ENCODE measurements at places on chromosomes 16 and 17.

GRCh38 chr17:7716901-7717755 is at the start of gene DNAH2:
TSS of gene DNAH2 (plus strand) at chr17:7717744. CDS start at chr17:7719735, 1,991 bp downstream.
- no peak for DNase-seq

DNA sequence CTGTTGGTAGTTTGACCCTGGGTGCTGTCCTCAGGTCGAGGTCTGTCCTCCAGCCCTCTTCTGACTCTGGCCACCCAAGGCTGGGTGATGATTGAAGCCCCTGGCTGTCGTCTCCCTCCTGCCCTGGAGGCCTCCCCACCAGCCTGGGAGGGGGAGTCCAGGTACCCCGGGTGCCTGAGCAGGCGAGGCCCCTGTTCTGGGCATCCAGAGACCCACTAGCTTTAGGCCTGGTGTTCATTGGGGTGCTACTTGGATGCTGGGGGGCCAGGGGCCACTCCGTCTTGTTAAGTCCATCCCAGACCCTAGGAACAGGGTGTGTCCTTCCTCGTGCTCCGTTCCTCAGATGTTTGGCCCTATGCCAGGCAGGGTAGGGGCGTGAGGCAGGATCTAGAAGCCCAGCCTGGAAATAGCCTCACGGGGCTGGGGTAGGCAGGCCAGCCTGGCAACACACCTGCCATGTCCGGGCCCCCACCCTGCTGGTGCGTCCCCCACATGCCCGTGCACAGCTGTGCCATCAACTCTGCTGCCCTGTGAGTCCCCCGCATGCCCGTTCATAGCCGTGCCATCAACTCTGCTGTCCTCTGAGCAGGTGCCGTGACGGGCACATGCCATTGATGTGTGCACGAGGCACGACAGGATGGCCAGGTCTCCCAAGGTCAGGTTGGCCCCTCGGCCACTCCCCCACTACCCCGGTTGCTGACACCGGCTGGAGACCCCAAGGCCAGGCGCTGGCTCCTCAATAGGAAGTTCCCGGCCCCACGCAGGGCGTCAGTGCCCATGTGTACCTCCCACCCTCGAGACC is 36.9 kb downstream of the GINS2 start:
- DNase-seq: no peak

DNA sequence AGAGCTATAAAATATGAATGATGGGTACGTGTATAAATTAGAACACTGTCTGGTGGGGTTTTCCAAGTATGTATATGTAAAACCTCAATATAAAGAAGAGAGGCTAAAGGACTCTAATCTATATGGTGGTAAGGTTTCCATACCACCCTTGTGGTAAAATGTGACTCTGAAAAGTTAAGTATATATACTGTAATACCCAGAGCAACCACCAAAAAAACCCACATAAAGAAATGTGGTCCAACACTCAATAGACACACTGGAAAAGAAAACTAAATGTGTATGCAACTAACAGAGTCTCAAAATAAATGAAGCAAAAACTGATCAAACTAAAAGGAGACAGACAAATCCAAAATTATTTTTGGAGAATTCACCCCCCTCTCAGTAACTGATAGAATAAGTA is 72.2 kb downstream of the XPO6 start:
- DNase-seq: no peak

DNA sequence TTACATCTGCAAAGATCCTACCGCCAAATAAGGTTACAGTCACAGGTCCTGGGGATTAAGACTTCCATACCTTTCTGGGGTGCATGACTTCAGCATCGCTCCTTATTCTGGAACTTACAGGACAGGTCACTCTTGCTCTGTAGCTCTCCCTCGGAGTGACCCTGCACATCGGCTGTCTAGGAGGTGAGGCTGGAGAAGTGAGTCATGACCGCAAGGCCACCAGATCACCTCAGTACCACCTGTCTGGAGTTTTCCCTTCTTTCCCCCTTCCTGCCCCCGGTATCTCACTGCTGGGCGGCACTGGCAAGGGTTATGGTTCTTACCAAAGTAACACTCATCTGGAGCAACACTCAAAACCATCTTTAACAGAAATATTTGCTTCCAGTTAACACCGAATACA is 374.8 kb downstream of the SLC39A11 start:
- no peak for DNase-seq

GRCh38 chr17:65674246-65675045 is 113.0 kb upstream of the AXIN2 start:
- no peak for DNase-seq

DNA sequence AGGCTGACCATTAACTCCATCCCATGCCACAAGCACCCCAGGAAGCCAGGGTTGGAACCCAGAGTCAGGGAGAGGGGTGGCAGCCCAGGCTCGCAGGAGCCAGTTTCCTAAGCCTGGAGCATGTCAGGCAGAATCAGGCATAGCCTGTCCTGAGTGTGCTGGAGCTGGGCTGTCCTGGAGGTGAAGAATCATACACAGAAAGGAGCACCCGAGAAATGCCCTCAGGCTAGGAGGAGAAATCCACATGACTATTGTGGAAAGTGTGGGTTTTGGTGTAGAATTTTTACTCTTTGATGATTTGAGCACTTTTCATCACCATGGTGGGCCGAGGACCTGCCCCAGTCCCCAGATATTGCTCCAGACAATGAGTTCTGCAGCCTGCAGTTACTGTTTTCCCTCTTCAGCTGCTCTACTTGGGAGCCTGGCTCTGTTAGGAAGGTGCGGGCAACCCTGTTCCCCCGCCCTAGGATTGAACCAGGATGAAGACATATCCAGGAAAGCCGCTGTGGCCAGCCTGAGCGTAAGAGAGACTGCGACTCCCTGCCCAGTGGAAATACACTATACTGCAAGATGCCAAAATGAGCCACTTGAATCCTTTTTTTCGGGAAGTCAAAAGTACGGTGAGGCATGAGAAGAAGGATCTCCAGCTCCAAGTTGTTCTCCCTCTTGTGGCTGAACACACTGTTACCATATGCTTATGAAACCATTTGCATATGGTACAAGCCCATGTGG is 29.0 kb upstream of the HEATR6 start:
- DNase-seq: no peak

GRCh38 chr16:2035431-2036199 is 8.9 kb downstream of the NHERF2 start:
- DNase-seq: no peak

GRCh38 chr16:57091975-57092785 is at the start of gene CPNE2:
TSS of gene CPNE2 (plus strand) at chr16:57092583. CDS start at chr16:57110743, 18,160 bp downstream.
- DNase-seq: no peak

DNA sequence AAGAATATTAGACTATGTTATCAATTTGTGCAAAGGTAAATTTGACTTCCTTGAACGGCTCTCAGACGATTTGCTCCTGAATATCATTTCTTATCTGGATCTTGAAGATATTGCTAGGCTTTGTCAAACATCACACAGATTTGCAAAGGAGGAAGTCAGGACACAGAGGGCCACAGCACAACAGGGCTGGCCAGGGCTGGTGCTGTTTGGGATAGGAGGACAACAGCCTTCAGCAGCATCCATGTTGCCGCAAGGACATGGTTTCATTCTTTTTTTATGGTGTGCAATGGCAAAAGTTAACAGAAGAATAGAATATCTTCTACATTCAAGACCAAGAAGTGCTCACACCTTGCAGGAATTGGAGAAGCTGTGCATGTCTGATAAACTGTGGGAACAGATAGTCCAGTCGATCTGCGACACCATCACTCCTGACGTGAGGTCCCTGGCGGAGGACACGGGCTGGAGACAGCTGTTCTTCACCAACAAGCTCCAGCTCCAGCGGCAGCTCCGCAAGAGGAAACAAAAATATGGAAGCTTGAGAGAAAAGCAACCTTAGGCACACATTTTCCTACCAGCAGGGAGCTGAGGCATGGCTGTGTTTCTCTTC is 59.8 kb downstream of the KPNA2 start:
- DNase-seq: no peak

GRCh38 chr17:41932816-41933389 is 2.5 kb downstream of the ODAD4 start:
- DNase-seq: no peak

- no peak for DNase-seq
Observed at GRCh38 chr17:56880133-56880532, 33.7 kb downstream of the TRIM25 start.

- DNase-seq: no peak
Observed at GRCh38 chr16:72739577-72739976, 308.4 kb downstream of the ZFHX3 start.

DNA sequence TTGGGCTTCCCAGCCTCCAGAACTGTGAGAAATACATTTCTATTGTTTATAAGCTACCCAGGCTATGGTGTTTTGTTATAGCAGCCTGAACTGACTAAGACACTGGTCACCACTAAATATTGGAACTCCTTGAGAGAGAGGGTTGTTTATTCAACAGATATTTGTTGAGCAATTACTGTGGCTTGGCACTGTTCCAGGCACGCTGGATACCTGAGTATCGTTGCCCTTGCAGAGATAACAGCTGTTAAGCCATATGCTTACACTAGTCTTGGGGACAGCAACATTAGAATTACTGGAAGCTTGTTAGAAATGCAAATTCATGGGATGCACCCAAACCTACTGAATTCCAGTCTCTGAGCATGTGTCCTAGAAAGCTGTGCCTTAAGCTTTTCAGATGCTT is 230.7 kb downstream of the HS3ST4 start:
- DNase-seq: no peak

DNA sequence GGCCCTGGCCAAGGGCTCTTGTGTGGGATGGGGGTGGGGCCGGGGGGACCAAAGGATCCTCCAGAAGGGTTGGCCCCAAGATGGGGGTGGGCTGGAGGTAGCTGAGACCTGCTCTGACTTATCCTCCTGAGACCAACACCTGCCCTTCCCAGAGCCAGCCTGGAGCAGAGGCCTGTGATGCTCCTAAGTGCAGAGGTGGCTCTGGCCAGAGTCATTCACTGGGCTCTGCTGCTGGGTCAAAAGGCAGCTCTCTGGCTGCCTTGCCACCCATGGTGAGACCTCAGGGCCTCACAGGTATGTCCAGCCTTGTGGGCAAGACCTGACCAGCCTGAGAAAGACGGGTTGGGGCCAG is 393 bp downstream of the SERPINF2 start:
- DNase-seq: no peak

DNA sequence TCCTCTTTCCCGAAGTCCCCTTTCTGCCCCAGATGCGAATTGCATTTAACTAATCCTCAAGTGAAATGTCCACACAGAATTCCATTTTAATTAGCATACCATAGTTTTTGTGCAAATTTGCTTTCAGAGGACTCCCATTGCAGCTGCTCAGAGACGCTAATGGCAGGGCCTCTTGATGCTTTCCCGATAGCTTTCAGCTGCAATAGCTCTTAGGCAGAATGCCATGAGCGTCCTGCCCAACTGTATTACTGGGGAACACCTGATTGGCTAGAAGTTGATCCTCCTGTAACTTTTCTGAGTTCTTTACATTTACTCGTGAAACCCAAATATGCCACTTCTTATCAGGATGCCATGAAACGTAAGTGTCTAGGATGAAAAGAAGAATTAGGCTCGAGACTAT is 203.0 kb downstream of the UTP18 start:
- DNase-seq: no peak

GRCh38 chr16:50195276-50195675 is 42.2 kb downstream of the TENT4B start:
- no peak for DNase-seq

DNA sequence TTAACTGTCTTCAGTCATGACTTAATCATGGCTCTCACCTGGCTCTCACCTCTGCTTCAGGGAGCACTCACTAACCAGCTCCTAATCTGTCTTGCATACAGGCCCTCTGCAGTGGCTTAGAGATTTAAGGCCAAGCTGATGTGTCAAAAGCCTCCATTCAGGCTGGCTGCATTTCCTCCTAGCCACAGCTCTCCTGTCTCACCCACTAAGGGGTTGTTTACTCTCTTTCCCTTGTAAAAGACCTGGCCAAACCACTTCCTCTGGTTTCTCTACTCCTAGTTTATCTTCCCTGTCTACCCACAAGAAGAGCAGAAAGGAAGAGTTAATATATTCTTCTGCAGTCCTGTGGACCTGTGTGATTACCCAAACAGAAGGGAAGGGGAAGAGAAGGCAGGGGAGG is 9.3 kb upstream of the ASIC2 start:
- DNase-seq: no peak

GRCh38 chr17:74049167-74049966 is 154.1 kb upstream of the RPL38 start:
- no peak for DNase-seq

- DNase-seq: no peak
Observed at GRCh38 chr16:84295203-84295860, 654 bp downstream of the WFDC1 start.

DNA sequence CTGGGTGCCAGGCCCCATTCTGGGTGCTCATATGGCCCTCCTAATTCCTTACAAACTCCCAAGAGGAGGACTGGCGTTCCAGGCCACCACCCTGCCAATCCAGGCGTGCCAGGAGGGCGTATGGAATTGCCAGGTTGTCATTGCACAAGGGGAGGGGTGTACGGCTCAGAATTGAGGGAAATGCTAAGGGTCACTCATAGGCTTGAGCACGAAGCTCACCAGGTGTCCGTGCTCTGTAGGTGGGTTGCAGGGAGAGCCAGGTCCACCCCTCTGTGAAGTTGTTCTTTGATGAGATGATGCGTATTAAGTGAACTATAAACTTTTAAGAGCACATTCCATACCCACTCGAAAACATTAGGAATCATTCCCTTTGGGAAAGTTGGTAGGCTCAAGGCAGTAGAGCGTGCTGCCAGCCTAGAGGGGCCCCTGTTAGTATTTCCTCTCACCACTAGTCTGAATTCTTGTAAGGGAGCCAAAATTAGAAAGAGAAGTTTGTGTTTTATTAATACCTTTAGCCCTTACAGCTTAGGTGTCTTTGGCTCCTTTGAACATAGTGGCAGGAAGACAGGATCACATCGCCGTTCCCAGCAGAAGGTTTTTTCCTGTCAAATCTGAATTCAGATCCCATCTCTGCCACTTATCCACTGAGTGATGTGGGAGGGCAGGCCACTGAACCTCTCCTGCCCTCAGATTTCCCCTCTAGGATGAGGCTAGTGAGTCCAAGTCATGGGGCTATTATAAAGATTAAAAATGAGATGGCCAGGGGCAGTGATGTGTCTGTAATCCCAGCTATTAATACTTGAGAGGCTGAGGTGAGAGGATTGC is 38.7 kb upstream of the NFAT5 start:
- DNase-seq: no peak
